GDM1 (cell line): ENCODE measurements at places on chromosomes 1 and 21.

DNA sequence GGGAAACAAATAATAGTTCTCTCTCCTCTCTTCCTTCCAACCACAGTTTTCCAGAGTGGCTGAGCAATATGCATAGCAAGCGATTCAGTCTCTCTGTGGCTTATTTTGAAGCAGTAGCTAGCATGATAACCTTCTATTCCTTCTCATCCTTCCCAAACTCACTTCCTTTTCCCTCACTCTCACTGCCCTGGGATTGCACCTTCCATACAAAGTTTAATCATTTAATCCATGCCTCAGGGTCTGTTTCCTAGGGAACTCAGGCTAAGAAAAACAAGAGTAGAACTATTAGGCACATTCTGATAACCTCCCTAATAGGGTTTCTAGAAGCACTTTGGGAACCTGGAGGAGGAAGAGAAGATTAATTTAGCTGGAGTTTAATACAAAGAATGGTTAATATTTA lies 97.7 kb upstream of the S1PR1 start:
- no peak for DNase-seq

GRCh38 chr1:205274041-205274691 lies 46.4 kb downstream of the TMCC2 start:
- DNase-seq, result no peak

DNA sequence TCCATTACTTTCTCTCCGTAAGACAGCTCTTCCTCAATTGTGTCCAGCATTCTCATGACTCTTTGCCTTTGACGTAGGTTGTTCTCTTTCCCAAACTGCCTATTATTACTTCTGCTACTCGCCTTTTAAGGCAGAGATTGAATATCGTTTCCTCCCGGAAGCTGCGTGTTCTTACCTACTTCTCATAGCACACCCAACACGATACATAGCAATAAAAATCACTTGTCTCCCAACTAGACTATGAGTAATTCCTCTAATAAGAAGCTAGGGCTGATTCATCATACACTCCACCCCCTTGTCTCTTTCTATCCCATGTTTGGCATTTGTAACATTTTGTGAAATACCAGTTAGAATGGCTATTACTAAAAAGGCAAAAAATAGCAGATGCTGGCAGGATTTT lies 55.8 kb upstream of the SGIP1 start:
- no peak for DNase-seq

DNA sequence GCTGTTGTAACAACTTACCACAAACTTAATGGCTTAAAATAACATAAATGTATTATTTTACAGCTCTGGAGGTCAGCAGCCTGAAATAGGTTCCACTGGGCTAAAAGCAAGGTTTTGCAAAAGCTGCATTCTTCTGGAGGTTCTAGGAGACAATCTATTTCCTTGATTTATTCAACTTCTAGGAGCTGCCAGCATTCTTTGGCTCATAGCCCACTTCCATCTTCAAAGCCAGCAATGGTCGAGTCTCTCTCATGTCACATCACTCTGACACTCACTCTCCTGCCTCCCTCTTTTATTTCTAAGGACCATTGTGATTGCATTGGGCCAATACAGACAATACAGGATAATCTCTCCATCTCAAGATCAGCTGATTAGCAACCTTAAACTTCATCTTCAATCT lies 15.1 kb upstream of the FOXJ3 start:
- no peak for DNase-seq

- no peak for DNase-seq
Measured at GRCh38 chr1:208562151-208562960, 318.2 kb upstream of the PLXNA2 start.

- DNase-seq, result no peak
Measured at GRCh38 chr1:20120796-20121195, 1.5 kb upstream of the PLA2G2D start.

- DNase-seq, result peak; percentile 63
Measured at GRCh38 chr1:94094469-94095111, 26.4 kb downstream of the ABCA4 start.

GRCh38 chr1:204579681-204580080 lies 63.5 kb downstream of the MDM4 start:
- no peak for DNase-seq

DNA sequence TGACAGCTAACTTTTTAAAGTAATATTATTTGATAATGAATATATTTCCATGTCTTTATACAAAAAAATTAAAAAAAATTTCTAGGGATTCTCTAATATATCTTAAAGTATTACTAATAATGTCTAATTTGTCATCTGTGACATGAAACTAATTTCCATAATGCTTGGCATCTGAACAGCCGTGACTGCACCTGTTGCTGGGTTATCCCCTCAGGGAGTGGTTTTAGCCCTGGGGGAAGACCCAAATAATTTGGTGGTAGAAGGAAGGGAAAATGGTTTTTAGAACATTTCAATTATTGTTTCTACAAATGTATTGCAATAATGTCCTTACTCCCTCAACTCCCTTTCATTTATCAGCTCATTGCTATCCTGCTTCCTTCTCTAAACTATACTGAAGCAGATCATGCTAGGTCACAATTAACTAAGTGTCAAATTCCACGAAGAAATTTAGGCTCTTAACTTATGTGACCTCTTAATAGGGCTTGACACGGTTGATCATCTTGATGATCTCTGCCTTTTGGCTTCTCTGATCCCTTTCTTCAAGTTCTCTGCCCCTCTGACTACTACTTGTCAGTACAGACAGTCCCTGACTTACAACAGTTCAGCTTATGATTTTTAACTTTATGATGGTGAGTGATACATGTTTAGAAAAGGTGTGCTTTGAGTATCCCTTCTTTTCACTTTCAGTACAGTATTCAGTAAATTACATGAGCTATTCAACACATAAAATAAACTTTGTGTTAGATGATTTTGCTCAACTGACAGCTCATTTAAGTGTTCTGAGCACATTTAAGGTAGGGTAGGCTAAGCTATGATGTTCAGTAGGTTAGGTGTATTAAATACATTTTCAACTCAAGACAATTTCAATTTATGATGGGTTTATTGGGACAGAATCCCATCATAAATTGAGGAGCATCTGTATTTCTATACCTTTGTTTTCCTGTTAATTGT lies 26.4 kb upstream of the DPH5 start:
- no peak for DNase-seq
